GM12878 (cell line): ENCODE measurements at places on chromosomes 6 and 20. TPM values are rescaled to one million over a fixed set of nuclear protein-coding genes. Genes with fewer than 3 reads are reported as not detected.

Gene FAM50B
- total RNA-seq: 9.3 and 10.0 TPM in 2 replicates

DNA sequence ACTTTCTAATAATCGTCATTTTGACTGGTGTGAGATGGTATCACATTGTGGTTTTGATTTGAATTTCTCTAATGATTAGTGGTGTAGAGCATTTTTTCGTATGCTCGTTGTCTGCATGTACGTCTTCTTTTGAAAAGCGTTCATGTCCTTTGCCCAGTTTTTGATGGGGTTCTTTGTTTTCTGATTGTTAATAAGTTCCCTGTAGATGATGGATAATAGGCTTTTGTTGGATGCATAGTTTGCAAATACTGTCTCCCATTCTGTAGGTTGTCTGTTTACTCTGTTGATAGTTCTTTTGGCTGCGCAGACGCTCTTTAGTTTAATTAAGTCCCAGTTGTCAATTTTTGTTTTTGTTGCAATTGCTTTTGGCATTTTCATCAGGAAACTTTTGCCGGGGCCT is 32.3 kb upstream of the XRN2 start:
- no peak overlapping the region for H3K4me3 ChIP-seq
- no peaks in the 10 kb centered on the region for H3K27me3 ChIP-seq
- no peak overlapping the region for H3K27ac ChIP-seq
- no peak for DNase-seq

GRCh38 chr20:52945862-52946522 is 26.2 kb upstream of the TSHZ2 start:
- no peaks in the 10 kb centered on the region for H3K4me1 ChIP-seq
- H3K27ac ChIP-seq: no peak overlapping the region
- DNase-seq: no peak

Gene EPPIN
- not detected in 2 replicates for total RNA-seq

Gene OLIG3
- not detected in 2 replicates for total RNA-seq

DNA sequence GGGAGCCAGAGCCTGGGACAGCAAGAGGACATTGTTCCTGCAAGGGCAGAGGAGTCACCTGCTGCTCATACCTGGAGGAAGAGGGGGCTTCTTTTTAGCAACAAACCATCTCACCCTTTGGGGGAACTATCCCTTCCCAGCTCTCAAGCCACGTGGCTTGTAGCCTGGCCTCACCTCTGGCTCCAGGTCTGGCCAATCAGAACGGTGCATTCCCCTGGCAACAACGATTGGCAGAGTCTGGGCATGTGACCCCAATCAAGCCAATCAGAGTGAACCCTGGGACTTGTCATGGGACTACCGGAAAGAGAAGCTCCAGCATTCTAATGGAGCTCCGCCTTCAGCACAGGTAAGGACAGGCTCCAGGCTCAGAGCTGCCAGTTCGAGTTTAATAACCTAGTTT is 33.6 kb downstream of the KCNB1 start:
- no peak for DNase-seq
- H3K27ac ChIP-seq: no peak overlapping the region
- H3K4me1 ChIP-seq: no peaks in the 10 kb centered on the region
- peaks cover 4% of the 10 kb centered on the region for H3K27me3 ChIP-seq
- H3K36me3 ChIP-seq: no peaks in the 10 kb centered on the region

- no peak overlapping the region for H3K4me3 ChIP-seq
- peaks cover 27% of the 10 kb centered on the region for H3K4me1 ChIP-seq
- DNase-seq: no peak
- no peaks in the 10 kb centered on the region for H3K27me3 ChIP-seq
Measured at GRCh38 chr6:137640086-137640485, 145.9 kb upstream of the OLIG3 start.
